Activated CD8-positive, alpha-beta memory T cell treated with anti-CD3 and anti-CD28 coated beads for 48 hours (primary cell): ENCODE measurements at places on chromosomes 4 and X.

DNA sequence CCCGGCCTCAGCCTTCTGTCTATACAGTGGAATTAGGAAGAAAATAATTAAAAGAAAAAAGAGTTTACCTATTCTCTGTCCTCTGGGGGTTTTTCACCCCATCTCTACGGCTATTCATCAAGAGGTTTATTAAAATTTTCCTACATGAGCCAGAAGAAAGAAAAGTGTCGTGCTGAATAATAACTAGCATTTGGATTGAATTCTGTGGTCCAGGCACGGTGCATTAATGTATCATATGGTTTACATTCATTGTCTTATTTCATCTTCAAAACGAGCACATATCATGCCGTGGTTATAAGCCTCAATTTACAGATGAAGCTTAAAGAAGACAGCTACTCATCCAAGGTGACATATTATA lies 5.4 kb upstream of the NAA15 start:
- no peak for DNase-seq

- no peak for DNase-seq
Measured at GRCh38 chrX:72466493-72466892, 106.2 kb downstream of the HDAC8 start.

DNA sequence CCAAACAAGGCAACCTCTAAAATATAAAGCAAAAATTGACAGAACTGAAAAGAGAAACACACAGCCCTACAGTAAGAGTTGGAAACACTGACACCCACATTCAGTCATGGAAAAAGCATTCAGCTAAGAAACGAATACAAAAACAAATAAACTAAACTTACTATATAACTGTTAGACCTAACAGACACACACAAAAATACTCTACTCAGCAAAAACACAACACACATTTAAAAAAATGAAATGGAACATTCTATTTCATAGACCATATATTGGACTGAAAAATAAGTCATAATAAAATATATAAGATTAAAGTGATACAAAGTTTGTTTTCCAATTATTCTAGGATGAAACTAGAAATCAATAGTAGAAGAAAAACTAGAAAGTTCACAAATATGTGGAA lies 488.8 kb upstream of the POU3F4 start:
- DNase-seq: no peak

- DNase-seq: no peak
Measured at GRCh38 chr4:95214408-95214807, 334.4 kb downstream of the UNC5C start.

GRCh38 chrX:39985551-39985950 lies 112.2 kb downstream of the BCOR start:
- no peak for DNase-seq

- no peak for DNase-seq
Measured at GRCh38 chr4:24655971-24656370, 71.6 kb upstream of the DHX15 start.

DNA sequence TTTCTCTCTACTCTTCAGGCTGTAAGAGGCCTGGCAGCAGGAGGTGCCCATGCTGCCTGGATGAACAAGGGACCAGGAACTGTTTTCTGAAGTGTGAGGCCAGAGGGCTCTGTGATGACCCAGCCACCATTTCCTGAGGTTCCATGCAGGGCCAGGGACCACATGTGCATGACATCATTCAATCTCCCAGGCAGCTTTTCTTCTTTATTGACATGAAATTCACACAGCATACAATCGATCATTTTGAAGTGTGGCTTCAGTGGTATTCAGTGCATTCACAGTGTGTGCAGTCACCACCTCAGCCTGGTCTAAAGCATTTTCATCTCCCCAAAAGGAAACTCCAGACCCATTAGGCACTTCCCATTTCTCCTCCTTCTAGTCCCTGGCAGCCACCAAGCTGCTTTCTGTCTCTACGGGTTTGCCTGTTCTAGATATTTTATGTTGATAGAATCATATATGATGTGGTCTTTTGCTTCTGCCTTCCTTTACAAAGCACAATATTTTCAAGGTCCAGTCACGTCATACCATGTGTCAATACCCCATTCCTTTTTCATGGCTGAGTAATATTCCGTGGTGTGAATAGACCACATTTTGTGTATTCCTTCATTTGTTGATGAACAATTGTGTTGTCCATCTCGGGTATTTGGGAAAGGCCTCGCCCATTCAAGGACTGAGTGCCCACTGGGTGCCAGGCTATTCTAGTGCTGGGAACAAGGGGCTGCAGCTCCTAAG lies 93.1 kb downstream of the PSAPL1 start:
- no peak for DNase-seq

- no peak for DNase-seq
Measured at GRCh38 chrX:85569686-85570085, 190.2 kb upstream of the POF1B start.

DNA sequence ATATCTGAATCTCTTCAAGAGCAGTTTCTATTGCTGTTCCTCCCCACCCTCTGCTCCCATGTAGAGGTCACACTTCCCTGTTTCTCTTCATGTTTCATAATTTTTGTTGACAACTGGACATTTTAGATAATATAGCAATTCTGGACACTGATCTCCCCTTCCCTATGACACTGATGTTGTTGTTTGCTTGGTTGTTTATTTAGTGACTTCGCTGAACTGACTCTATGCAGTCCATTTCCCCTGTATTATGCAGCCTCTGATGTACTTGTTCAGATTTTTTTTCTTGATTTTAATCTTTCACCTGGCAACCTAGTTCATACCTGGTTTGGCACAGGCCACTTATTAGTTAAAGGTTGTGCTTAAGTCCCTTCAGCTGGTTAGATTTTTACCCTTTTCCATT lies 29.2 kb downstream of the CLDN2 start:
- no peak for DNase-seq

- no peak for DNase-seq
Measured at GRCh38 chr4:5654791-5655190, 53.6 kb downstream of the EVC2 start.

GRCh38 chr4:946103-946450 lies 13.8 kb downstream of the TMEM175 start:
- no peak for DNase-seq

- no peak for DNase-seq
Measured at GRCh38 chrX:153735274-153735673, 10.6 kb downstream of the ABCD1 start.

- no peak for DNase-seq
Measured at GRCh38 chrX:23435575-23435974, 100.9 kb downstream of the PTCHD1 start.
